Bladder microvascular endothelial cell (primary cell): ENCODE measurements at places on chromosomes 1 and 21. TPM values are rescaled to one million over a fixed set of nuclear protein-coding genes. Genes with fewer than 3 reads are reported as not detected.

NEGR1 gene
- 0.16 and 5.6 TPM in 2 replicates for total RNA-seq

RAB3B gene
- 0.32 and 5.4 TPM in 2 replicates for total RNA-seq

KIF14 gene
- total RNA-seq: 4.5 and 7.9 TPM in 2 replicates

ASPM gene
- 17.7 and 26.7 TPM in 2 replicates for total RNA-seq

PYGO2 gene
- 7.7 and 18.3 TPM in 2 replicates for total RNA-seq
